Adrenal gland (tissue), 19 donors: ENCODE measurements at places on chromosomes 1 and 21. TPM values are rescaled to one million over a fixed set of nuclear protein-coding genes. Genes with fewer than 3 reads are reported as not detected.

DNA sequence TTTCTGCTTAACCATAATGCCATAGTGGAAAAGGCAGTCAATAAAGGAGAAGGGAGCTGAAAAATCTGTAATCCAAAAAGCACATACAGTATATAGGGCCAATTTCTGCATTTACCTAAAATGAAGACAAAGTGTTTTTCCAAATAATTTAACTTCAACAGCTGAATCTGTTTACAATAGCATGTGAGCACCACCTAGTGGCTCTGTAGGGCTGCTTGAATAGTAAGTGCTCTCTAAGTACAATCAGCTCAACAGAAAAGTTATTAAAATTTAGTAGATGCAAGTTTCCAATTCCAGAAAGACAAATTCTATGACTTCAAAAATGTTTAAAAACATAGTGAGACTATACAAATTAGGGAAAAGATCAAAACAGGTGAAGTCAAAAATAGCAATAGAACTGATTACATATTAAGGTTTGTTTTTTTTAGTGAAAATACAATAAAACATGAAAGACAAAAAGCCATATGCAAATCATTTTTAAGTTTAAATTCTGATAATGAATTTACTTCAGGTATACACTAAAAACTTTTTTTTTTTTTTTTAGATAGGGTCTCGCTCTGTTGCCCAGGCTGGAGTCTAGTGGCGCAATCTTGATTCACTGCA, 220.0 kb downstream of the SETD4 start:
- peak; percentile 85 for DNase-seq

The GBP4 gene
- 4.7 TPM for total RNA-seq

The OR10J1 gene
- not detected for total RNA-seq

DNA sequence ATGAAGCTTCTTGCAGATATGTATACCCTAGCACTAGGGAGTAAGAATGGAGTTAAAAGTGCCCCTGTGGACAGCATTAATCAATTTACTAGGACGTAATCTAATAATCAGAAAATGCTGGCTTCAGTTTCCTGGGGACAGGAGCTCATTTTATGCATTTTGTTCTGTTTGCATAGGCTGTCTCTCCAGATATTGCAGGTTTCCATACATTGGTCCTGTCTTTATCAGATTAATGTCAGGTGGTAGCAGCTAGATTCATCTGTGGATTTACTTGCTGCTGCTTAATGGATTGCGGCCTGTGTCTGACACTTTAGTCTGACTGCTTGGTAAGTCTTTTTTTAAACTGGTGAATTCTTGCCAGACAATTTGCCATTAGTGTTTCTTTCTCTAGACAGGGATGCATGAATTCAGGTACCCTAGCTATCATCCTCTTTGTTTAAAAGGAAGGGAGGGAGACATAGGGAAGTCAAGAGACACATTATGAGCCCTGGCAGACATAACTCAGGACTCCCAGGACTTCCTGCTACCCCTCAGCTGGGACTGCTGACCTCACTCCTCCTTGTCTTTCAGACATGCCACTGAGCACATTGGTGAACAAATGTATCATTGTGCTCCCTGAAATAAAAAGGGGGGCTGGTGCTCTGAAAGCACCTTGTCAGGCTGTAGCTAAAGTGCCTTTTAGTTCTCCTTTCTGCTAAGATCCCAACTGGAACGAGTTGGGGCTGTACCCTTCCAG, 47.7 kb downstream of the NOS1AP start:
- DNase-seq: no peak

GRCh38 chr1:172559572-172560210, 26.7 kb downstream of the SUCO start:
- DNase-seq: no peak

The PODN gene
- total RNA-seq: 5.3 TPM

The MASP2 gene
- not detected for total RNA-seq

DNA sequence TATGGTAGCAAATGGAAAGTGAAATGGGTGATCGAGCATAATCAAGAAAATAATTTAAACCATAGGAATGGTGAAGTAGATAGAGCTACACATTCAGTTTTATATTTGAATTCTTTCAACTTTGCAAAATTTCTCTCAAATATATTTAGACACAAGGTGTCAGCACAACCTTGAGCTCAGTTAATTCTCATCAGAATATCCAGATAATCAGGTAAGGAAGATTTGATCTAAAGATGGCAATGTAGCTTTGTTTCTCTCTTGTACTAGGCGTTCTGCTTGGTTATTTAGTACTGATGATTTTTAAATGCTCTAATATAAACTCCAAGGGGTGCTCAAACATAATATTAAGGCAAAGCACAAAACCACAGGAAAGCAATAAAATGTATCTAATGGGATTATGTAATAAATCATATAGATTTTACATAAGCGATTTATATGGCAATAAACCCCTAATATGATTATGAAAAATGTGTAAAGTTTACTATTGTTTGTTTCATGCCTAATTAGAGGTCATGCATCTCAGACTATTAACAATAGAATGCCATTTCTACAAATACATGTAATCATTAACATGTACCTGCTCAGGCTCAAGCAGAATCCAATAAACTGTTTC, 32.4 kb upstream of the SERTAD4 start:
- no peak for DNase-seq

The SPRR5 gene
- not detected for total RNA-seq

- DNase-seq: peak; percentile 88
Observed at GRCh38 chr1:15740924-15741850, 1.1 kb upstream of the TMEM82 start.

- no peak for DNase-seq
Observed at GRCh38 chr1:113904293-113904673, 316 bp downstream of the AP4B1 start.

DNA sequence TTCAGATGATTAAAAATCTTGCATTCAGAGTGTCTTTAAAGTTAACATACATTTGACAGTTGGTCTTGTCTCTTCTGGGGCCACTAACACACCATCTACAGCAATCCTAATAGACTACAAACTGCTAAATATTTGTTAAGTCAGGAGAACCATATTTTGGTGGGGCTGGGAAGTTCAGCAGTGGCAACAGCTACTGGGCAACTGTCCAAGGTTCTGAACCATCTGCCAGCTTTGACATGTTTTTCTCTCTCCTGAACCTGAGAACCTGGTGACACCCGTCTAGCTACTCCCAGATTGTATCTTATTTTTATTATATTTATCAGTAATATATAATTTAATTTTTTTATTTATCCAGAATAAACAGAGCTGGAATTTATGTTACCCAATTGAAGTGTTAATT, 199.0 kb upstream of the DPYD start:
- DNase-seq: peak; percentile 1
